ENCODE measurements at places on chromosomes 3 and 15.
A peak's percentile ranks its signal among the peaks of the same experiment; 100 is the strongest.

GRCh38 chr3:98814817-98815420 lies 51.8 kb downstream of the ST3GAL6 start:
- DNase-seq = peak; percentile 90

DNA sequence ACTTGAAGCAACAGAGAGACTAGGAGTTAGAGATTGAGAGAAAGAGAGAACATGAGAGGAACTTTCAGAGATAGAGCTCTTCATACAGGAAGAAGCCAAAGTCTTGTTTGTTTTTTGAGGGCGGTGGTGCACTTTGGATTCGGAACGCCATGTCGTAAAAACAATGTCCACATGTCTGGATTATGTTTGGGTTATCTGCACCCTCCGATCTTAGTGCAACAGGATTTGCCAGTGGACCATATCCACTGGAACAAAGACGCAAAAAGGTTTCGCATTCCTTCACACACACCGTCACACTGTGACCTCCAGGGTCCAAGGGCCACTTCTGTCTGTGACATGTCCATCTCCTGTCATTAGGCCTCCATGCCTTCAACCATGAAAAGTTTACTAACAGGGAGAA lies 141.8 kb upstream of the ATP11B start:
- DNase-seq = no peak

DNA sequence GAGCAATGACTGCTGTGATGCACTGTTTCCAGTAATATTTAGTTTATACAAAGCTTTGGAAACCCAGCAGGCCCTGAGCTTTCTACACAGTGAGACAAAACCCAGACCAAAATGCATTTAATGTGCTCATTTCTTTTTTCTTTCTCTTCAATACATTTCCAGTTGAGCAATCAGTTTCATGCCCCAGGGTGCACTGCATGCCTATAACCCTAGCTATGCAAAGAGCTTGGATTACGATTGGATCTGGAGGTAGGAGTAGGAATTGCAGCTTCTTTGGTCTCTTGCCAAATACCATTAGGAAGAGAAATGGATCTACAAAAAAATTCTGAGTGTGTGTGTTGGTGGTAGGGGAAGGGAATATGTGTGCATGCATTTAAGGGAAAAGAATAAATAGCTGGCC lies 1001.4 kb downstream of the SQOR start:
- no peak for DNase-seq

- DNase-seq = no peak
Observed at GRCh38 chr15:29142129-29142747, 127.4 kb downstream of the NSMCE3 start.

DNA sequence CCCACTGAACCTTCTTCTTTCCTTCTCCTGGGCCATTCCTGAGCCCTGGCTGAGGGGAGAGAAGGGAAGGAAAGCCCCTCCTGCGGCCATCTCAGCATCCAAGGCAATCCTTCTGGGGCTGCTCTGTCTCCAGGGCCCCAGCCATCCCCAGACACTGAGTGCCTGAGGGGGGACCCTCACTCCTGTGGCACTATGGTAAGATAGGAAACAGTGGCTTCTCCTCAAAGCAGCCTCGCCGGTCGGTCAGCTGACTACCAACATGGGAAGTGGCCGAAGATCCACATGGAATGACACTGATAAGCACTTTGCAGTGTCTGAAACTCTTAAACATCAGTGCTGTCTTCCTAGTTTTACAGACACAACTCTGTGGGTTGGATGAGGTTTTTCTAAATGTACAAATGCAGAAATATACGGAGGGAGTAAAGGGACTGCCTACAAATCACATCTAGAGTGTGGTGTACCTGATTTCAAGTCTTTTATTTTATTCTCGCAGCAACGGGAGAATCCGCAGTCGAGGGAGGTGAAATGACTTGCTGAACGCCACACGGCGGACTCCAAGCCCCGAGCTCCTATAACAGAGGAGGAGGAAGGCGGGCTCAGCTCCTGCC lies 973 bp upstream of the ITPKA start:
- DNase-seq = no peak

GRCh38 chr3:47688488-47688887 lies 93.2 kb downstream of the SMARCC1 start:
- DNase-seq = no peak

DNA sequence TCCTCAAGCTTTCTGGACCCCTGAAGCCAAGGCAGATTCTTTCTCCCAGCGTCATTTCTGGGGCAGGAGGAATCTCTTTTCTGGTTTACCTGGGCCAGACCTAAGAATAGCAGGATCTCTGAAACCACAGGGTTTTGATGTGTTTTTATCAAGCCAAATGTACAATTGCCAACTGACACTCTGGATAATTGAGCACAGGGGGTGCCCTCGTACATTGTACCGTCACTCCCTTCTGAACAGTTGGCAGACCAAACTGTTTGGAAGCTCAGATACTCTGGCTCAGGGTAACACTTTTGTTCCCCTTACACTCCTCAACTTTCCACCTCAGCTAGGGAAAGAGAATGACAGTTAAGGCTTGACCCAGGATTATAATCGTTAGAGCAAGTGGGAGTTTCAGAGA lies 49.9 kb downstream of the ASTE1 start:
- DNase-seq = no peak

DNA sequence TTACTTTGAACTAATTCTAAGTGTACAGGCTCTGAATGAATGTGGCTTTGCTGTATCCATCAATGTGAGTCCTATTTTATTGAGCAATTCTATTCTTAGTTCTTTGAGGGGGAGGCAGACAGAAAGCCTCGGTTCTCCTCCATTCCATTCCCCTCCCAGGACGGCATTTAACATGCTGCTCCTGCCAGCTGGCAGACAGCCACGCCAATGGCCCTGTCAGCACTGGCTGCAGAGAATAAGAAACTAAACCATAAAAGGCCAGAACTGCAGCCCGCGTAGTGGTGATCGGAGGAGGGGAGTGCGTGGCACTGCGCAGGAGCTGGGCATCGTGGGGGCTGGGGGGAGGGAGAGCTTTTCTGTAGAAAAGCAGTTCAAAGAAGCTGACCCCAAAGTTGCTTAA lies 76.0 kb upstream of the HACD2 start:
- peak; percentile 98 for DNase-seq

DNA sequence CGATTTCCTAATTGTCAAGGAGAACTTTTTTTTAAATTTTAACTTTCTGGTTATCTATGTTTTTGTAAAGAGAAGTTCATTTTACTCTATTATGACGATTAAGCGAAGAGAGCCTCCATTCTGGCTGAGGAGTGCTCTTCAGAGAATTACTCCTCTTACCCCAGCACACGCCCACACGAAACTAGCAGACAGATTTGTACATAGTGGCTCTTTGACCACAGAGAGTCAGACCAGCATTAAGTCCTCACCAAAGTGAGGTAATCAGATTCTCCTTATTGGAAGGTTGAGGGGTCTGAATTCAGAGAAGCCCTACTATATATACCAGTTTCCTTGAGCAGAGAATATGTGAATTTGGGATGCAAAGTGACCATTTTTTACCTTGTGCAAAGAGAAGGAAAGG lies 204.8 kb upstream of the TSC22D2 start:
- DNase-seq = no peak

GRCh38 chr15:31360843-31361763 lies 34.5 kb downstream of the KLF13 start:
- no peak for DNase-seq

DNA sequence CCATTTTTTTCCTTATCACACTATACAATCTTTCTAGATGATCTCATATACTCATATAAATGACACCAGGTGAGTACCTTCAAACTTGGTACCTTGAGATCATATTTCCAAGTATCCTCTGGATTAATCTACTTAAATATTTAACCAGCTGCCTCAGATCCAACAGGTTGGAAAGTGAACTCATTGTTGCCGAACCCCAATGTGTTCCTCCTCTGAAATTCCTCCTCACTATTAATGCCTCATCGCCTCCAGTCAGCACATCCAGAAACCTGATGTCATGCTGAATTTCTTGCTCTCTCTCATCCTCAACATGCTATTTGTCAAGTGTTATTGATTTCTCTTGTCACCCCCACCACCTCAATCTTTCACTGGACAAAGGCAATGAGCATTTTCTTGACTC lies 221.8 kb downstream of the FMN1 start:
- DNase-seq = no peak

- DNase-seq = no peak
Observed at GRCh38 chr15:57943754-57944420, 121.6 kb downstream of the ALDH1A2 start.

Measured in IMR-90 (cell line).